EL (cell line): ENCODE measurements at places on chromosomes 2 and 18.

- no peak for DNase-seq
Observed at GRCh38 chr2:218959761-218960308, 369 bp downstream of the CDK5R2 start.

GRCh38 chr2:11175293-11175795 lies 20.1 kb downstream of the SLC66A3 start:
- peak; percentile 68 for DNase-seq

DNA sequence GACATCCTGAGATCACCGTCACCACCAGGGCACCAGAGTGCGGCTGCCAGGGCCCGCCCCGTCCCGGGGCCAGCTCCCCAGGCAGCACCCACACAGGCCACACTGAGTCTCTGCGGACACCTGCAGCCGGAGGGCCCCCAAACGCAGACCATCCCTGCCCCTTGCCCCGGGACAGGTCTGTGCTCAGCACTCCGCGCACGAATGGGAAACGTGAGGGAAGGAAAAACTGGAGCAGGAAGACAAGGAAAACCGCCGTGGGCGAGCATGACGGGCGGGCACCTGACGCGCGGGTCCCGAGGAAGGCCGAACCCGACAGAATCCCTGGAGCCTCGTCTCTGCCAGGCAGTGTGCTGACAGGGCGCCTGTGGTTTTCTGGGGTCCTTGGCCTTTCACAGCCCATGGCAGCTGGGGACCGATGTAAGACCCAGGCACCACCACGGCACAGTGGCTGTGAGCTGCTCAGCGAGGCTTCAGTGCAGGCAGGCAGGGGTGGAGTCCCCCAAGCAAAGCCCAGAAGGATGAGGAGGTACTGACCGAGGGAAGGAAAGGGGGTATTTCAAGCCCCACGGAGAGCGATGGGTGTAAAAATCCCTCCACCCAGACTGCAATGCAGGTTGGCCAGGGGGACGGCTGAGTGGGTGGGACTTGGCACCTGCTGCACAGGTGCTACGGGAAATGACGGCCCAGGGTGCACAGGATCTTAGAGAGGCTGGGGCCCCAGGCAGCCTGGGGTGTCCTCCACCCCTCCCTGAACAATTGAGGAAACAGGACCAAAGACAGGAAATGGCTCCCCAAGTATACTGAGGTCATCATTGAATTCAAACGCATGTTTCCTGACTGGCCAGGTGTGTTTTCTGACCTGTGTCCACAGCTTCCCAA lies 59.0 kb downstream of the PXDN start:
- DNase-seq = no peak

DNA sequence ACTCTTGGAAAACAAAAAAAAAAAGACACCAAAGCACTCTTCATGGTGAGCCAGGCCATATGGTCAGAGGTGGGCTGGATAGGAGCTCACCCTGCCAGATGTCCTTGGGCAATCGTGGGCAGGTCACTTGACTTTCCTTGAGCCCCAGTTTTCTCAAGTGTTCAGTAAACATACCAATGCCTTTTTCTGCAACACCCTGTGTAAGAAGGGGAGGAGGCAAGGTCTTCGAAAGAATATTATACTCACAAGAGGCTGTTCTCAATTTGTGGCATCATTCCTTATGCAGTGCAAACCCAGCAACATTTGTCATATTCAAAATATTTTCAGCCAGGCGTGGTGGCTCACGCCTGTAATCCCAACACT lies 22.9 kb upstream of the TMEM87B start:
- peak; percentile 12 for DNase-seq

DNA sequence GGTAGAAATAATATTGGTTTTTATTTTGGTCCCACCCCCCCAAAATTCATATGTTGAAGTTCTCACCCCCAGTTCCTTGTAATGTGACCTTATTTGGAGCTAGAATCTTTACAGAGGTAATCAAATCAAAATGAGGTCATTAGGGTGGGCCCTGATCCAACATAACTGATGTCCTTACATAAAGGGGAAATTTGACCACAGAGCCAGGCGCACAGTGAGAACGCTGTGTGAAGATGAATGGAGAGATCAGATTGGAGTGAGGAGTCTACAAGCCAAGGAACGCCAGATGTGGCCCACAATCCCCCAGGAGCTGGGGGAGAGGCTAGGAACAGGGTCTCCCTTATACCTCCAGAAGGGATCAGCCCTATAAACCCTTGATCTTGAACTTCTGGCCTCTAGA lies 31.6 kb upstream of the TRIB2 start:
- no peak for DNase-seq

GRCh38 chr2:64327510-64328414 lies 126.2 kb upstream of the LGALSL start:
- DNase-seq = no peak

DNA sequence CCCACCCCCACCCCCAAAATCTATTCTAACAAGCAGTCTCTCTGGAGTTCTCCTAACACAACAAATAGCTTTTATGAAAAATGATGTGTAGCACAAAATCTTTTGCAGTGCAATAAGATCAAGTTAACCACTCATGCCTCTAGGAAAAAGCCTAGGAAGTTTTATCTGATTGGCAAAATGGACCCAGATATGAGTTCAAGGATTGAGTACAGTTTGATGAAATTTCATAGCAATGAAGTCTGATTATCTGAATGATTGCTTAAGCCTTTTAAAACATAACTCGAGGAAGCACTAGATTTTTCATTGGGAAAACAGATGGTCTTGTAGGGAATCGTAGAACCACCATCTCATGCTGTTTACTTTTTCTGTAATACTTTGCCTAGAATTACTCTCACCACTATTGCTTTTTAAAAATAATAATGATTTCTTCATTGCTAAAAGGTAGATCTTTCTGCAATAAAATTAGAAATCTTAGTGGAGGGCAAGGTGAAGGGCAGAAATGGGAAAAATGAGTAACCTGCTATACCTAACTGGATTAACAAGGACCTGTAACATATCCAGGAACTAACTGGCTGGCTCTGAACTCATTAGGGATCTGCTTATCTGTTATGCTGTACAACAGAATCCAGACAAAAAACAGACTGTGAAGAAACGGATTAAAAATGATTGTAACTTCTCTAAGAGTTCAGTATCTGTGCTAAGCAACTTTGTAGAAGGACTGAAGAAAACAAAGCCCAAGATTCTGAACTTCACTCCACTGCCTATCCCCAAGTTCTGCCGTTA lies 73.7 kb upstream of the ETAA1 start:
- no peak for DNase-seq

- no peak for DNase-seq
Observed at GRCh38 chr2:30232801-30233130, 1.4 kb downstream of the LBH start.

DNA sequence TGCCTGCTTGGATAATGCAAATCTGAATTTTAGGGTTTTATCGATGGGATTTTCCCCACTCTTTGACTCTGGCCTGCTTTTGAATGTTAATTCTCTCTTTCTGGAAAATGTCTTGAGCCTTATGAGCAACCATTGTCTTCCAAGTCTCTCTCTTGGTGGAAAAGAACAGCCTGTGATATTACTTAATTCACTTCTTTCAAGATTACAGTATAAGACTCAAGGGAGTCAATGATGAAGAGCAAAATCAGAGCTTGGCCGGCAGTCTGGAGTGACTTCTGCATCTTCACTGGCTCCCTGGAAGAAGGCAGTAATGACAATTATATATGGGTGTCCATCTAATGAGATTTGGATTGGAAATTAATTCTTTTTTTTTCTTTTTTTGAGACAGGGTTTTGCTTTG lies 122.9 kb upstream of the ZEB2 start:
- DNase-seq = no peak

GRCh38 chr2:199659207-199659606 lies 191.8 kb downstream of the FTCDNL1 start:
- DNase-seq = peak; percentile 30

GRCh38 chr2:37774976-37775907 lies 103.8 kb upstream of the CDC42EP3 start:
- no peak for DNase-seq

DNA sequence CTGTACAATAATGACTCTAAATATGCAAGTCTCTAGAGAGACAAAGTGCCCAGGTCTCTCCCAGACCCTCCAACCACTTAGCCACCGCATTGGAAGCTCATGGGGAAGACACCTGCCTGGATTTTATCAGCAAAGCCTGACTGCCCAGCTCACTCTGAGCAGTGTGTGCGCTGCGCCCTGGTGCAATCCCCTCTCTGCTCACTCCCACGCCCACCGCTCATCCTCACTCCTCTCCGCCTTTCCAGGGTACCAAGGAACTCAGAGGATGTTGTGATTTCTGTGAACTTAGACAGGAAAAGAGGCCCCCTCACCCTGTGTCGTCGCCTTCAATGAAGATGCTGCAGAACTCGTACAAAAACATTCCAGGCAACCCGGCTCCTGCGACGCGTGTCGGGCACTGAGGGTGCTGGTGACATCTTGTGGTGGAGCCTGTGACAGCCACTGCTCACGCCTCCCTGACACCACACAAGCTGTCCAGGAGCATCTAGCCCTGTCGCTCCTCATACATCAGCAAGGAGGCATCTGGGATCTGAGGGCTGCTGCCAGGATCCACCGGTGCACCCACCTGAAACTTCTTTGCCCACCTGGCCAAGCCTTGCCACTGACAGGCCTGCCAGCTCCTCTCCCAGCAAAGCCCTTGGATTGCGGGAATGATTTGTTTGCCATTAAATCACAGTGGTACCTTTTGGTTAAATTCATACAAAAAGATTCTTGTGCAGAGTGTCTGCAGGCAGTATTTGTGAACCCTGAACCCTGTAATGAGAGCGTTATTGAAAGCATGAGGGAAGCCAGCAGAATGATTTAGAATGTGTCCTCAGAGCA lies 220.4 kb downstream of the ZNF516 start:
- DNase-seq = peak; percentile 8

DNA sequence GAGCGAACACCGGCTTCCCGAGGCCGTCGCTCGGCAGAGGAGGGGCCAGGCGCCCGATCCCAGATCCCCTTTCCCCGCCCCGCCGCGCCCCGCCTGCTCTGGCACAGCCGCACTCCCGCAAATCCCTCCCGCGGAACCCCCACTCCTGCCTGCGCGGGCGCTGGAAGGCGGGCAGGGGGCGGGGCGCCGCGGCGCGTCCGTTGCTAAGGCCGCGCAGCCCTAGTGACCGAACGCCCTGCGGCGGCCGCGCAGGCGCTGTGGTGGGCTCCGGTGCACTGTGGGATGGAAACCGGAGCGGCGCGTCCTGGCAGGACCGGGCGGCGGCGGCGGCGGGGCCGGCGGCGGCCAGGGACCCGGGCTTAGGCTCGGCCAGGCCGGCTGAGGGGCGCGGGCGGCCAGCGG lies at the start of gene TRAF3IP1:
TRAF3IP1 (plus strand) TSS at position 273 of the 402 bp plus-strand sequence. CDS start 145 bp downstream, outside the sequence.
- peak; percentile 90 for DNase-seq

DNA sequence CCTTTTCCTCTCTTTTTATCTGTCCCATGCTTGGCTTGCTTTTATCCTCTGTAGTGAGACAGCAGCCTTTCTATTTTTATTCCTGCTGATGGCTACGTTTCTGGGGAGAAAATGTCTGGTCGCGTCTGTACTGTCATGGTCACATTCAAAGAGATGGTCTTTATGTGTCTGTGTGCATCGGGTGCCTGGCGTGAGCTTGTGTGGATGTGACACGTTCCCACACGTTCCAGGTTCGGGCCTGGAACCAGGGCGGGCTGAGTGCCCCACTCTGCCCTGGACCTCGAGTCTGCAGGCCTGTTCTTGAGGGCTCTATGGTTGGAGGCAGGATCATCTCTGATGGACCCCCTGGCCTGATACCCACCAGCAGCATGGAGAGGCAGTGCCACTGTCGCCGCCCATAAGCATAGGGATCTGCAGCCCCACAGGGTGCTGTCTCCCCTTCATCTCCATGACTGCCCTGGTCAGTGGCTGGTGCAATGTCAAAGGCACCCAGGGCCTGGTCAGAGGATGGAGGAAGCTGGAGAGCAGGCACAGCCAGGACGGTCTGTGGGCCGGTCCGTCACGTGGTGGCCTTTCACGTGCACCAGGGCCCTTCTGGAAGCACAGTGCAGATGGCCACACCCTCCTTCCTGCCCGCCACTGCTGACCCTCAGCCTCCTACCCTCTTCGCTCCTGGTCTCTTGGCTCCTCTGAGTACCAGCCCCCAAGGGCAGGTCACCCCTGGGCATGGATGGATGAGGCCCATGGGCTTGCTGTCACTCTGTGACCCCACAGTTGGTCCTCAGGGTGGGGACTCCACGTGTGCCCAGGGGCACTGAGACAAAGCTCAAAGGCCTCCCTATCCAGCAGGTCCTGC lies 149.2 kb upstream of the TWIST2 start:
- no peak for DNase-seq
